HT-29 (cell line): ENCODE measurements at places on chromosomes 6 and 20.

DNA sequence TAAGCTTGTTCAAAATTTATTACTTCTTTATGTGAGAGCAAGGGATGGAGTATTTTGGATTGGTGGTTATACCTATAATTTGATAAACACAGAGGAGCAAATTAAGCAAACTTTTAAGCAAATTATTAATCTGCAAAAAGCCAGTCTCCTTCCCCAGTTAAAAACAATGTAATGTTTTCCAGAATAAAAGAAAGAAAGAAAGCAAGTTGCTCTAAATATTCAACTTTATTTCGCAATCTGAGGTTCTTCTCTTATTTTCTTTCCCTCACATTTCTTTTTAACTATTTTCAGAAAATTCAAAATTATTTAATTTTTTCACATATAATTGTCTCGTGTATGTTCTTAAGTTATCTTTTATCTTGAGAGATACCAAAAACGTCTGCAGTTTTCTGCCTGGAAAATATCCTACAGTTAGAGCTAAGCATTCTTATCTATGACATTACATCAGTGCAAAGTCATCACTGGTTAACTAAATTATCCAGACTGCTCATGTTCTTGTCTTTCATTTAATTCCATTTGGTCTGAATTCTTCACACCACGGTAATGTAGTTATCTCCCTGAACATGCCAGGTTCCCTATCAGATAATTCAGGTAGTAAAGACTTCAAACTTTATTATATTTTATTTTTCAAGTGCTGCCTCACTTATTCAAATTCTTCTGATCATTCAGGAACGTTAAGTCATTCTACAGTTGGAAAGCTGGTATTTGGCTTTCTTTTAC is 3.3 kb upstream of the CNKSR3 start:
- no peak for DNase-seq

- no peak for DNase-seq
These were observed 83.2 kb downstream of the TIAM2 start for GRCh38 chr6:155078331-155078745.

GRCh38 chr6:163459007-163459406 is 44.5 kb downstream of the QKI start:
- no peak for DNase-seq

DNA sequence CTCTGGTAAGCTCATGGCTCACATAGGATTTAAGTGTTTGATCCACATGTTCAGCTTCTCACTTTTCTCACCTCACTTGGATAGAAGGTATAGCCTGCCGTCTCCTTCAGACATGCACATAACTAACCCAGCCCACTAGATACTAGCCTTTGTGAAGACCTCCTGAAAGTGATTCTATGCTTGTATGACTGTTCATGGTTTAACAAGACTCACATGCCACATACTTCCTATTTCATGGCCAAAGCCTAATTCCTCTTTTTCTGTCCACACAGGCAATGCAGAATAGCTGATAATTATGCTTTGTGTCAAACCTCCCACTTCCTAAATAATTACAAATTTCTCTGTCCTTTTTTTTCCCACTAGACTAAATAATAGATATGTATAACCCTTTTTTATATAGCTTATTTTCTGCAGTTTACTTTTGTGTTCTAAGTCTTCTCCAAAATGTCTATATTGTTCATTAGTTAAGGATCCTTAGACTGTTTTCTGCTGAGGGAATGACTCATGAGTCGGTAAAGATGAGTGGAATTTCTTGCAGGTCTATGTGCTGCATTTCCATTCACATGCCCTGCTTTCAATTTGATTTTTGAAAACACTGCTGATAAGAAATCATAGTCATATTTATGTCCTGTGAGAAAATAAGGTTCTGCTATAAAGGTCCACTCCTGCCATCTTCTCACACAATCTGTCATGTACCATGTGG is 43.0 kb downstream of the HDDC2 start:
- DNase-seq: no peak

- DNase-seq: no peak
These were observed 115.9 kb downstream of the DLL1 start for GRCh38 chr6:170174771-170175643.

- DNase-seq: no peak
These were observed 911.4 kb upstream of the FLRT3 start for GRCh38 chr20:15248618-15249395.

DNA sequence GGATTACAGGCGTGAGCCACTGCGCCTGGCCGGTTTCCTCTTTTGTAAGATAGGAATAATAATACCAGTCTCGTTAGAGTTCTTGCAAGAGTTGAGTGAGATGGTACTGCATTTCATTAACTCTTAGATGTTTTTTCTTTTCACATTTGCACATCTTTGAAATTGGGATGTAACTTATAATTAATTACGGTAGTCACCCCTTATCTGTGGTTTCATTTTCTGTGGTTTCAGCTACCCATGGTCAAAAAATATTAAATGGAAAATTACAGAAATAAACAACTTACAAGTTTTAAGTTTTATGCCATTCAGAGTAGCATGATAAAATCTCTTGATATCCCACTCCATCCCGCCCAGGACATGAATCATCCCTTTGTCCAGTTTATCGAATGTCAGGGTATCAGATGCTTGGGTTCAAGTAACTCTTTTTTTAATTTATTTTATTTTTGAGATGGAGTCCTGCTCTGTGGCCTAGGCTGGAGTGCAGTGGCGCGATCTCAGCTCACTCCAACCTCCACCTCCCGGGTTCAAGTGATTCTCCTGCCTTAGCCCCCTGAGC is 15.4 kb downstream of the PTK7 start:
- DNase-seq: no peak

- no peak for DNase-seq
These were observed 148.9 kb upstream of the SIM1 start for GRCh38 chr6:100613656-100614055.
